ENCODE measurements at places on chromosomes 11 and 22. TPM values are rescaled to one million over a fixed set of nuclear protein-coding genes. Genes with fewer than 3 reads are reported as not detected.

Gene MISFA
- not detected for total RNA-seq

Gene MS4A4A
- not detected for total RNA-seq

Gene L3MBTL2
- 28.7 TPM for total RNA-seq

Gene UQCC3
- total RNA-seq, result 8.6 TPM

Gene OR5A1
- total RNA-seq, result not detected

Gene CCDC188
- total RNA-seq, result 1.4 TPM

Gene MRGPRX3
- total RNA-seq, result not detected

Gene LMO1
- not detected for total RNA-seq

Gene ACRV1
- total RNA-seq, result not detected

Gene PHF21A
- 14.2 TPM for total RNA-seq

Gene FOLR3
- total RNA-seq, result not detected

Gene RTN4RL2
- total RNA-seq, result 1.7 TPM

Gene PNPLA3
- total RNA-seq, result 3.5 TPM

Gene SOX6
- not detected for total RNA-seq

Gene SCGB1C1
- total RNA-seq, result not detected

Gene GGT5
- 28.3 TPM for total RNA-seq

Gene PRR33
- total RNA-seq, result not detected

Gene PGA4
- total RNA-seq, result not detected

Gene MYBPC3
- not detected for total RNA-seq

Gene CRYBA4
- not detected for total RNA-seq

Gene OR8I2
- not detected for total RNA-seq

Gene KRTAP5-11
- not detected for total RNA-seq

Gene LRRC56
- 1.4 TPM for total RNA-seq

Measured in myometrial cell (primary cell).